Ammon's horn (tissue), 1 donor: ENCODE measurements at places on chromosomes 11 and 22.

- DNase-seq, result no peak
Observed at GRCh38 chr11:103671143-103671651, 365.2 kb upstream of the DDI1 start.

DNA sequence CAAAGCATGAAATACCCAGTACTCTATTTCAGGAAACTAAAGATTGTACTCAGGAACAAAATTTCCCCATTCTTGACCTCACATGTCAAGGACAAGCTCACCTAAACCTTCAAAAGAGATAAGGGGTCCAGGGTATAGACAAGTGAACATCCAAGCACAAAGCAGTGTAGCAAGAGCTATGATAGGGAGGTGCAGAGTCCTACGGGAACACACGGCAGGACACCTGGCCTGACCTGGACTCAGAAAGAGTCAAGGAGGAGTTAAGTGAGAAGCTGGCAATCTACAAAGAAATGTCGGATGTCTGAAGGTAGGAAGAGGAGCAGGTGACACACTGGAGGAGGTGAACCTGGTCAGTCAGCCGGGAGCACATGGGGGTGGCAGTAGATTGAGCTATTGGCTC lies 67.1 kb upstream of the LDLRAD3 start:
- no peak for DNase-seq

DNA sequence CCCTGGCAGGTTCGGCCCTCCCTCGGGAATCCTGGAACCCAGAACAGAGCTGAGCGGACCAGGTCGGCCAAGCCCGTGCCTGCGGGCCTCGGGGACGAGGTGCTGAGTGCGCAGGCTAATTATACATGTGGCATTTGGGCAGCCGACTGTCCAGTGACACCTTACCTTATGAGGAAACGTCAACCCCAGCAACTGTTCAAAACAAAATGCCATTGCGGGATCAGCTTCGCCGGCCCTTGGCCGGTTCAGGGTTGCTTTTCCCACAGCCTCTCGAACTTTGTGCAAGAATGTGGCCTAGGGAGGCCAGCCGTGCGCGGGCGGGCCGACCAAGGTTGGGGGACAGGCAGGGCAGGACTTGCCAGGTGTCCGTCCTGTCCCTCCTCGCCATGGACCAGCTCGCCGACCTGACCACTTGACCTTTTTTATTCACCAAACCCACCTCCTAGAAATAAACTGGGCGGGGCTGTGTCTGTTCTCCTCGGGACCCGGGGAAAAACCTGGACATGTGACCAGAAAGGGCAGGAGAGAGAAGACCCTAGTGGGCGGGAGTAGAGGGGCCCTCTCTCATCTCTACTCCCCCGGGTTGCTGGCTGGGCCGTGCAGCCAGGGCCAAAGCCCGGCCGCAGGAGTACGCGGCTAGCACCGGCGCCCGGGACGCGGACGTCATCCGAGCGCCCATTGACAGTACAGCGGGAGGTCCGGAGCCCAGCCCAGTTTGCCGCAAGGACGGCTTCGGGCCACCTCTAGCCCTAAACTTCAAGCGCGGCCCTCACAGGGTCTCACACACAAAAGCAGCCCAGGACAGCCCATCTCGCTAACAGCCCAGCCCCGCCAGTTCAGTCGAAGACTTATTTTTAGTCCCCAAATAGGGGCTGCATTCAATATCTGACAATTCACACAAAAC lies 134.3 kb upstream of the C11orf58 start:
- peak; percentile 17 for DNase-seq

DNA sequence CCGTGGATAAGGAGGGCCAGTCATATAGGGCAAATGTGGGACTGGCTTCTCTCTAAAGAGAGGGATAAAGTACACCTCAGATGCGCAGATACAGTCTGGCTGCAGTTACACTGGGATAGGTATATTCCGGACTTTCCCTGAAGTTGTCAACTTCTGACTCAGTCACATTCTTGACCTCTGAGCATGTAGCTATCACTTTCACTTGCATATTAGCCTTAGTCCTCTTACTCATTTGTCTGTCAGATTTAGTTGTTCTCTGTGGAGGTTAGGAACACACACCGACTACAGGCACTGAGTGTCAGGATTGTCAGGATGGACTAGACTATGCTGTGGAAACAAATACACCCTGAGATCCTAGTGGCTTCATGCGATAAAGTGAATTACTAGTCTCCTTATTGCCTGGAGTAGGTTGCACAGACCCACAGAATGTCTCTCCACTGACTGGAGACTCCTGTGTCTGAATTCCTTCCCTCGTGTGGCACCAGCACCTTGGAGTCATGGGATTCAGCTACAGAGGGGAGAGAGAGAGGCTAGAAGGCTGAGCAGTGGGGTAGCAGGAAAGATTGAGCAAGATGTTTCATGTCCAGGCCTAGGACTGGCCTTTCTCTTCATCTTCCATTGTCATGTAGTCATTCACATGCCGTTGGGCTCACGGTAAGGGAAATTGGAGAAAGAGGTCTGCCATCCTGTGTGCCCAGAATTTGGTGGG lies 654.3 kb downstream of the NTM start:
- no peak for DNase-seq

- no peak for DNase-seq
Observed at GRCh38 chr11:118572981-118573550, 857 bp downstream of the ARCN1 start.

DNA sequence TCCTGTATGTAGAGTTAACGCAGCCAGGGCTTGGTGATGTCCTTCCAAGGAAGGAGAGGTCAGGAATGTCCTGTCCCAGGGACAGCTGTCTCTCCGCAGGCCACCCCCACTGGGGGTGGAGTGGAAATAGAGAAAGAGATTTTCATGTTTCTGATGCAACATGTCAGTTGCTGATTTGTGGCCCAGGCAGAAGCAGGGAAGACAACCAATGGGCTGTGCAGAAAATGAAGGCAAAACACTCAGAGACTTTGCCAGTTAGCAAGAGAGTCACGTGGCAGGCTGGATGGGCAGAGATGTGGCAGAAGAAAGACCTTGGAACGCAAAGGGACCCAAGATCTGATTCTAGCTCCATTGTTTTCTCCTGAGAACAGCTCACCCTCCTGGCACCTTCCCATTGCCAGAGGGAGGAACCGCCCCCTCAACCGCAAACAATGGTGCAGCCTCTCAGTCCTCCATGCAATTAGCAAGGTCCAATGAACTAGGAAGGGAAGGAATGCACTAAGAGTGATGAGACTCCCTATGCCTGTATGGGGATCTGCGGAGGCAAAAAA lies 71.0 kb downstream of the SYN3 start:
- peak; percentile 64 for DNase-seq
